ENCODE measurements at places on chromosomes 11 and 22.

DNA sequence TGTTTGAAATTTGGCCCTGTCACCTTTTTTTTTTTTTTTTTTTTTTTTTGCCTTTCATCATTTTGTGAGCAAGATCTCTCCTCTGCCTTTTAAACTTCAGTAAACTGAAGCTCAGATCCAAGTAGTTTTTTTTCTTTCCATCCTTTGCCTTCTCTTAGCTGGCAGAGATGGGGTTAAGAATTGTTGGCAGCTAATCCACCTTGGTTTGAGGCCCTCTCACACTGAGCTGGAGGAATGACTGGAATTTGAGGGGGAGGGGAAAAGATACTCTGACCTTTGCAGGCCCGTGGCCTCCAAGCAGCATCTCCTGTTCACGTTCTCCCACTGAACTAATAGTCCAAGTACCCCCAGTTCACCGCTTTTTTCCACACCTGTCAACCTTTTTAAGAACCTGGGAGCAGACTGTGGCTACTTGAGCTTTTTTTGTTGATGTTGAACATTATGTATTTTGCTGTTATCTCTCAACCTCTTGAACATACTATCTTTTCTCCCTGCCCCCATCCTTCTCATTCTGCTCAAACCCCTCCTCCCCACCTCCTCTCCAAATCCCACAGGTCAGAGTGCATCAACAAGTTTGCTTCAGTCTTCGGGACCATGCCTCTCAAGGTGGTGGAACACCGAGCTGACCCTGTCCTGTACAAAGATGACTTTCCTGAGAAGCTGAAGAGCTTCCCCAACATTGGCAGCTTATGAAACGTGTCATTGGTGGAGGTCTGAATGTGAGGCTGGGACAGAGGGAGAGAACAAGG, 66.2 kb downstream of the ALX4 start:
- DNase-seq, result no peak

DNA sequence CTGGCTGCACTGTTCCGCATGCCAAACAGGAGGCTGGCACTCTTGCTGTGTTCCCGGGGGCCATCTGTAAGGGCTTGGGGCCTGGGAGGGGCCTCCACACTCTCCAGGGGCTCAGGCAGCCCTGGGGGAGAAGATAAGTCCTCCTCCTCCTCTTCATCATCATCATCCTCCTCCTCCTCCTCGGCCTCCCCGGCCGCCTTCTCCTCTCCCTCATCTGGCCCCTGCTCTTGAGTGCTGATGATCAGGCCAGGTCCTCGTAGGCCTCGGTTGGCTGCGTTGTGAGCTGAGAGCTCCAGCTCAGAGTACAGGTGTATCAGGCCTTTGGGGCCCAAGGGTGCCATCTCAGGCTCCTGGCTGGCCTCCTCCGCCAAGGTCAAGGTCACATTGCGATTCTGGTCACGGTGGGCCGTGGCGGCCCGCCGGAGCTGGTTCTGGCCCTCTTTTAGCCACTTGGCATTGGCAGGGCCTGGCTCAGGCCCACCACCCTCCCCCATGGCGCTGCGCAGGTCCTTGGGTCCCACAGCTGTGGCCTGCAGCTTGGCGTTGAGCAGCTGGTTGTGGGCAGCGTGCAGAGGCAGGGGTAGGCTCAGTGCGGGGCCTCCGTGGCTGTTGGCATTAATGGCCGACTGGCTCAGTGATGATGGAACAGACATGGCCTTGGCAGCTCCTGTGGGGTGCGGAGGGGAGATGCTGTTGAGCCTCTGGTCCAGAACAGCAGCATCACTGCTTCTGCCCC, 8.0 kb downstream of the APBB1 start:
- no peak for DNase-seq

DNA sequence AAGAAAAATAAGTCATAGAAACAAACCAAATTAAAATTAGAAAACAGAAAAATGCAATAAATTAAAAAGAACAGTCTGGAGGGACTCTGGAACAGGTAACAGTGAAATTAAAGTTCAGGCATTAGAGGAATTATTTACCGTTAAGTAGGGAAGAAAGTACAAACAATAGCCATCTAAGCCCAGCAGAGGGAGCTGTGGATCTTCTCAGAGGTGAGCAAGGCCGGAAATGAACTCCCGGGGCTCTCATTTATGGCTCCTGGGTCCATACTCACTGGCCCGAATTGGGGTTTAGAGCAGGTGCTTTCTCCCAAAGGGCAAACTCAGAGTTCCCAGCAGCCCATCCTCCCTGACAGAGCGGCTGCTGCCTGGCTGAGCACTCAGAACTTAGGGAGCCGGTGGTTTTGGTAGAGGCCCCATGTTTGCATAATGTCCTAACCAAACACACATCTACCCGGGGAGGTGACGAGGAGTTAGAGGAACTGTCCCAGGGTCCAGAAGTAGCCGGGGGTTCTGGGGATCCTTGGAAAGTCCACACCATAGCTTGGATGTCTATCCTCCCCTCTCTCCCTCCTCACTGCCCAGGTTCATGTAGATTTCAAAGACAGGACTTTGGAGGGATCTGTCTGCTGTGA, 87.8 kb upstream of the VPREB1 start:
- DNase-seq, result peak; percentile 58

GRCh38 chr11:44488165-44488965, 77.1 kb upstream of the CD82 start:
- DNase-seq, result no peak

DNA sequence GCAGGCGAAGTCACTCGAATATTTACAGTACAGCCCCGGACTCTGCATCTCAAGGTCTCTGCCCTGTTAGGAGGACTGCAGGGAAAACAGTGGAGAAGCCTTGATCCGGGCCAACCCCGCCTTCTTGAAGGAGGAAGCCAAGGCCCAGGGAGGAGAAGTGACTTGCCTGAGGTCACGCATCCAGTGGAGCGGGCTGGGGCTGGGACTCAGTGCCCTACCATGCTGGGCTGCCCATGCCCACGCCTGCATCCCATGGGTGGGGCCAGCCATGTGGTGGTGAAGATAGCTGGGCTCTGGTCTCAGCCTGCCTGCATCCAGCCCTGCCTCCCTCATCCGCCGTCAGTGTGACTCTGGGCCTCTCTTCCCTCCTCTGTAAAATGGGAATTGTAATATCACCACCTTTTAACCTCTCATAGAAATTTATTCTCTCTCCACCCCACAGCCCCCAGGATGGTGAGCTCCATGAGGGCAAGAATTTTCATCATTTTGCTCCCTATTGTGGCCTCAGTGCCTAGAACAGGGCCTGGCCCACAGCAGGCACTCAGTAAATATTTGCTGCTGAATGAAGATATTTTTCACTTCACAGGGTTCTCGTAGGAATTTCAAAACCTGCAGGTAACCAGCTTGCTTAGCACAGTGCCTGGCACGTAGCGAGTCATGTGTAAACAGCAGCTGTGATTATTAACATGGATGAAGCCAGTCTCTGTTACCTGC, 57.3 kb downstream of the OTOG start:
- no peak for DNase-seq
